ENCODE measurements at places on chromosomes 13 and 19.

- peak; percentile 71 for DNase-seq
These were observed 1180.1 kb upstream of the ATXN8OS start for GRCh38 chr13:68927387-68928026.

GRCh38 chr13:48879432-48879831, 96.3 kb upstream of the FNDC3A start:
- DNase-seq = no peak

- no peak for DNase-seq
These were observed 788.0 kb upstream of the SLITRK1 start for GRCh38 chr13:84670245-84670644.

DNA sequence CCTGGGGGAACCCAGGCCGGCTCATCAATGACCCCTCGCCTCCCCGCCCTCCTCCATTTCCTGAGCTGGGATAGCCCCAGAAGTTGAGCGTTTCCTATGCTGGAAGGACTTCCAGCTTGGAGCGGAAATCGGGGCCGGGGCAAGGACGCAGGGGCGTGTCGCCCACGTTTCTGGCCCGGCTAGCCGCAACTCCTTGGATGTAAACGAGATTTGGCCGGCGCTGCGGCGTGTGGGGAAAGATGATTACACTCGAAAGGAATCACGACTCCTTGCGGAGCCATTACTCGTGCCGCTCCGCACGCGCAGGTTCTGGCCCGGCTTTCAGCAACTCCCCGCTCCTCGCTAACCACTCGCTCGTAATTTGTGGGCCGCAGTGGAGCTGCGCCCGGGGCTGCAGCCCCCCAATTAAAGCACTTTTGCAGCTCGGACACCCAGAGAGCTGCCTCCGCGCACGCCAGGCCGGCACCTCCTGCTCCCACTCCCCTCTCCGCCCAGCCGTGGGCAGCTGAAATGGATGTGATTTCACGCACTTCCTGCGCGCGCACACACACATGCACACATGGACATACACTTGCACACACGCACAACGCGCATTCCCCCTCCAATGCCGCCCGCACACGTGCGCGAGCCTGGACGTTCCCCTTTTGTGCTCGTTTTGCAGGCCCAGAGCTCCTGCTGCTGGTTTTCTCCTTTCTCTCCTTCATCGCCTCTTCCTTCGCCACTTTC, 15.7 kb downstream of the ZIC5 start:
- peak; percentile 21 for DNase-seq

DNA sequence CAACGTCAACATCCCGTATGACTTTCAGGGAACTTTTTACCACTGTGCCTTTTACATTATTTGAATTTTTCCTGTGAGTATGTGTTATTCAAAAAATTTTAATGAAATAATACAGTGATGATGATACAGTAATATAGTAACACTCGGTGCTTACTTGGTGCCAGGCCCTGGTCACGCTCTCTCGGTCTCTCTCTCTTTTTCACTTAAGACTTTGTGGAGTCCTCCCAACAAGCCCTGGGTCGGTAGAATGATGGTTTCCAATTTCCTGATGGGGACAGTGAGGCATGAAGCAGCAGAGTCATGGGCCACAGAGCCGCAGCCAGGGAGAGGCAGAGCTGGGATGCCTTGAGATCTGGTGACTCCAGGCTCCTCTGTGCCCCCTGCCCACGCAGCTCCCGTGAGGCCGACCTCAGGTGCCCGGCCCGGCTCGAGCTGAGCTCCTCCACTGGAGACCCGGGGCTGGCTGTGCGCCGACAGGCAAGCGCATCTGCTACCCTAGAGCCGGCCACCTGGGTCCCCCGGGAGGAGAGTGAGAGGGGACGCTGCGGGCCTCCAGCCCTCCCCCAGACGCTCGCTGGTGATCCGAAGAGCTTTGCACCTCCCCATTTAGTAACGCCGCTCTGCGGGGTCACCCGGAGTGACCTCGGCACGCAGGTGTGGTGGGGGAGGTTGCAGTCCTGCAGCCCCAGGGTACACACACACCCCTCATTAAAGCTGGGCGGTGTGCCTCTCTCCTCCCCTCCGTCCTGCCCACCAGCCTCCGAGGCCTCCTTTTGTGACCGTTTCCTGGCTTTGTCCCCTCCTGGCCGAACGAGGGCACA, 4.4 kb upstream of the SBK3 start:
- peak; percentile 89 for DNase-seq

DNA sequence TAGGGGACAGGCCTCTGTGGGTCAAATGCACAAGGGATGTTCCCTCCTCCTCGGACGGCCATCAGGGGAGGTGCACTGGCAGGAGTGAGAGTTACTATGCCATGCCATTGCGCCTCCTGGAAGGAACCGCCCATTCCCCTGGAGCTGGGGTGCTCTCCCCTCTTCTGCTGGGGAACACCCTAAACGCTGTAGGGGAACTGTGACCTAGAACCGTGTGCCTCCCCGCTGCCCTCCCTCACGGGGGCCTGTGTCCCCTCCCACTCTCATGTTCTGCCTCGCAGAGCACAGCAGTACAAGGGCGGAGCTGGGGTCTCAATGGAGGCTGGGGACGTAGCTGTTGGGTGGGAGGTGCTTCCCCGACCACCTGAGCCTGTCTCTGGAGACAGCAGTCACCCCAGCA, 17.2 kb upstream of the CRTC1 start:
- no peak for DNase-seq

DNA sequence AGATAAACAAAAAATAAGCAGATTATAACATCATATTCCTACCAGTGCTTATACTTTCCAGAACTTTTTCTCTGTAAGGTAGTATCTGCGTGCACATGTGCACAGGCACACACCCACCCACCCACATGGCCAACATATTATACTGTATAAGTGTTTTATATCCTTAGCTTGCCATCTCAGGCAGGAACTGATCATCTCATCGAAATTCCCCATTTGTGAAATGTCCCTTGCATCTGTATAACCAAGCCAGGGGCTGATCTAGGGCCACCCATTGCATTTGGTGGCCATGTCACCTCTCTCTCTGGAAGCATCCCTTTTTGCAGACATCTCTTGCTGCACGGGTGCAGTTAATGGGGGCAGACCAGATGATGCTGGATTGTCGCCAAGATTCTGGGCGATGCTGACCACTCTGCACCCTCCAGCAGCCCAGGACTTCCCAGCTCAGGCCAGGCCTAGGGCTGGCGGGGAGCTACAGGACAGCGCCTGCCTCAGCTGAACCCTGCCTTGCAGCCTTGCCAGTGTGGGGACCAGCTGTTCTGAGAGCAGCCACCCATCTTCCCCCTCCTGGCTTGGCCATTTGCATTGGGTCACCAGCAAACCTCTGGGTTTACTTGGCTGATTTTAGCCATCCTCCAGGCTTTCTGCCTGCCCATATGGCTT, 95.9 kb downstream of the SLC7A1 start:
- no peak for DNase-seq

- no peak for DNase-seq
These were observed 64.9 kb upstream of the MEDAG start for GRCh38 chr13:30841154-30841553.

- no peak for DNase-seq
These were observed 1230.7 kb downstream of the PCDH9 start for GRCh38 chr13:65999411-65999810.

DNA sequence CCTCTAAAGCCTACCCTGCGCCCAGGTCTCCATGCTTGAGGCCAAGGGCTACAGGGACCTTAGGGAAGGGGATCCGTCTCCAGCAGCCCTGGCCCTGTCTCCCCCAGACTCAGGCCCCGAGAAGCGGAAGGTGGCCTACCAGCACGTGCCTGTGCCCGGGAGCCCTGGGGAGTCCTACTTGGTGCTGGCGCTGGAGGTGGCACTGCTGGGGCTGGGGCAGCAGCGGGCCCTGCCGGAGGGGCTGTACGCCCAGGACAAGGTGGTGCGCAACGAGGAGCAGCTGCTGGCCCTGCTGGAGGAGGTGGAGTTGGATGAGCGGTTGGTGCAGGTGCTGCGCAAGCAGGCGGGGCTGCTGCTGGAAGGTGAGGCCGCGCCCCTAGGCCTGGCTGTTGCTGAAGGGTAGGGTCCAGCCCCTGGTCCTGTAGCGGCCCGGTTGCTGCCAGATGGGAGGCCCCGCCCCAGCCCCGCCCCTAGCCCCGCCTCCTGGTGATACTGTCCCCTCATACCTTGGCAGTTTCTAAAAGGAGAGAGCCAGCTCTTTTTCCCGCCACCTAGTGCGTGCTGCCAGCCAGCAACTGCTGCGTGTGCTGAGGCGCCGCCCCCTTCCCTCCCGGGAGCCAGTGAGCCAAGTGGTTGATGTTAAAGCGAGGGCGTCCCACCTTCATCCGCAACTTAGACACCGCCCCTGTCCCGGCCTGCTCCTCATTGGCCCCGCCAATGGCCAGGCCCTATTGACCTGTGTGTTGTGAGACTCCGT, 22.6 kb downstream of the ZSWIM4 start:
- peak; percentile 98 for DNase-seq

GRCh38 chr13:51243832-51244231, 21.6 kb downstream of the FAM124A start:
- DNase-seq = no peak

- no peak for DNase-seq
These were observed 49.4 kb downstream of the SACS start for GRCh38 chr13:23384111-23384510.

- DNase-seq = peak; percentile 53
These were observed 8.2 kb downstream of the EID2B start for GRCh38 chr19:39524495-39524894.

GRCh38 chr19:51027126-51027806, 850 bp upstream of the KLK11 start:
- DNase-seq = peak; percentile 86

- no peak for DNase-seq
These were observed 24.4 kb downstream of the NLRP13 start for GRCh38 chr19:55907746-55908145.

DNA sequence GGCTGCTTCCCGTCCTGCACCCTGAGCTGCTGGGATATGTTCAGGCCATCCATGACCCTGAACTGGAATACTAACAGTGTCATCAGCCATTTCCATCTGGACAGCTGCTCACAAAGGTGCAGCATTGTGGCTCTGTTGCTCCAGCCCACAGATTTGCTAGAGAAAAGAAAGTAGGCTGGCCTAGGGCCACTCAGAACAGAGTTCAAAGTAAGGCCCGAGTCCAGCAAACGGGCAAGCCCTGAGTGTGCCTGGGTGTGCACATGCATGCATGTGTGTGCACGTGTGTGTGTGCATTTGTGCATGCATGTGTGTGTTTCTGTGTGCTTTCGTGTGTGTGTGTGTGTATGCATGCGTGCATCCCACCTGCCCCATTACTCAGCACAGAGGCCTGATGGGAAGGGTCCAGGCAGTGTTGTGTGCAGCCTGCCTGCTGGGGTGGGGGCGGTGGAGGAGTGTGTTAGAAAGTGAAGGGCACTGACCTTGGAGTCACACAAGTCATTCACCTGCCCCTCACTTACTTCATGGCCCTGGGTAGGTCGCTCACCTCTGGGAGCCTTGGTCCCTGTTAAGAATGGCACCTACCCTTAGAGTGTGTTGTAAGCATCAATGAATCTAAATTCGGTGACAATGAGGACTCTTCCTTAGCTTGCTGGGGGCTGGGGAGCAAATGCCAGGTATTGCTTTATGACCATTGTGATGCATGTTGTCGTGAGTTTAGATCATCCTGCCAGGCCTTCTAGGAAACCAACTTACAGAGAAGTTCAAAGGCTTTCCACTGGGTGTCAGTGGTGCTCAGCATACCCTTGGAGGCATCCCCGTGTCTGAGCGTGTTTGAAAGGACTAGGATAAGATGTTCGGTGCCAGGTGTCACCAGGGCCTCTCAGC, 53.2 kb downstream of the GPR12 start:
- peak; percentile 89 for DNase-seq

GRCh38 chr19:51541458-51542357, 10.2 kb upstream of the SIGLEC6 start:
- no peak for DNase-seq

- DNase-seq = no peak
These were observed 2.5 kb downstream of the FOXA3 start for GRCh38 chr19:45866400-45867176.

DNA sequence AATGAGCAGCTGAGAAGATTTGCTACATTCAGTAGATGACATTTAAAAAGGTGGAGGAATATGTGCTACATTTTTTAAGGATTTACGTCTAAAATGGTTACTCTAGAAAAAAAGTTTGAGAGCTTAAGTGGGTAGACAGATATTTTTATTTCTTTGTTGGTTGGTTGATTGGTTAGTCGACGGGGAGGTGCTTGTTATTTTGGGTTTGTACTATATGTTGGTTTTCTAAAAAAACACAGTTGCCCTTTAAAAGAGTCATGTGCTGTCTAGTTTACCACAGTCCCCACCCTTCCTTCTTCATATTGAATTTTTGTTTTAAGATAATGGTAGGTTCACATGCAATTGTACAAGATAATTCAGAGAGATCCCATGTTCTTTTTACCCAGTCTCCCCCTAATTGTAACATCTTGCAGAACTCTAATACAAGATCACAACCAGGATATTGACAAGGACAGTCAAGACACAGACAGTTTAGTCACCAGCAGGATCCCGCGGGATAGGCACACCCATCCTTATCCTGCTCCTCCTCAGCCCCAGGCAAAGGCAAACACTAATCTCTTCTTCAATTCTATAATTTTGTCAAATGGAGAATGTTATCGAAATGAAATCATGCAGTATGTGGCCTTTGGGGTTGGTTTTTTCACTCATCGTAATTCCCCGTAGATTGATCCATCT, 171.4 kb downstream of the FOXO1 start:
- no peak for DNase-seq

DNA sequence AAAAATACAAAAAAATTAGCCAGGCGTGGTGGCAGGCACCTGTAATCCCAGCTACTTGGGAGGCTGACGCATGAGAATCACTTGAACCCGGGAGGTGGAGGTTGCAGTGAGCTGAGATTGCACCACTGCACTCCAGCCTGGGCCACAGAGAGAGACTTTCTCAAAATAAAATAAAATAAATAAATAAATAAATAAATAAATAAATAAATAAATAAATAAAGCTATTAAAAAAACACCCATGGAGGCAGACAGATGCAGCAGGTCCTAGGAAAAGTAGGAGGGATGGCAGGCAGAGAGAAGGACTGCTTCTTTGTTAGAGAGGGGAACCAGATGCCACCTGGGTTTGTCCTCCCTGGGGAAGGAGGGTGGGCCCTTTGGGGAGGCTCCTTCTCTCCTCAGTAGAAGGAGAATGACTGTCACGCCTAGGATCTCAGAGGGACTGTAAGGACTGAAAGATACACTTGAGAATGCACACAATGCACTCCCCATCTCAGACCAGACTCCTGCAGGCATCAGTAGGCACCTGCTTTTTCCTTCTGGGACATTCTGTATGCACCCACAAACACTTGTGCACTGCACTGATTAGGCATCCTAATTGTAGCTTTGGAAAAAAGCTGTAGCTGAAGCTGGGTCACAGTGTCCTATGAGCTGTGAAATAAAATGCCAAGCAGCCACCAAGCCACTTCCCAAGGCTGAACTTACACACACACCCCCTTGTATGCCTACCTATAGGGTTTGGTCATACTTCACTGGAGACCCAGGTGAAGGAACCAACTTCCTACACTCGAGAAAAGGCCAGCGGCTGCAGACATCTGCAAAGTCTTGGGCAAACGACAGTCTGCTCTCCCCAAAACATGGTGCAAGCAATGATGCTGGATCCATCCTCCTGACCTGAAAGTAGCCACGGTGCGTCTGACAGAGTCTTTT, 18.9 kb upstream of the SLC35E1 start:
- no peak for DNase-seq

DNA sequence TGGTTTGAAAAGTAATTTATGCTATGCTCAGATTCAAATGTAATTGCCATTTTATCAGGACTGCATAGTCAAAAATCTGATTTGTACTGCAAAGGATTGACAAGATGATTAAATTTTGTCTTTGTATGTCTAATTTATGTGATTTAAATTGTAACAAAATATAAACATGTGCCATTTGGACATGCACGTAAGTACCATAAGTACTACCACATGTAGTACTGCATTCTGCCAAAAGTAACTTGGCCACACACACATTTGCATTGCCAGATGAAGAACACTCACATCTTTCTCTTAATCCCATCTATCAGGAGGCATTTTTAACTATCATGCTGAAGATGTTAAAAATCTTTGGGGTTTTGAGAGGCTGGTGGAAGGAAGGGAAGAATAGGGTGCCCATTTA, 133.3 kb downstream of the KLF12 start:
- no peak for DNase-seq
